ENCODE measurements at places on chromosomes 11 and 22.
A peak's percentile ranks its signal among the peaks of the same experiment; 100 is the strongest.

- DNase-seq, result no peak
Measured at GRCh38 chr11:100774132-100774531, 87.0 kb downstream of the ARHGAP42 start.

DNA sequence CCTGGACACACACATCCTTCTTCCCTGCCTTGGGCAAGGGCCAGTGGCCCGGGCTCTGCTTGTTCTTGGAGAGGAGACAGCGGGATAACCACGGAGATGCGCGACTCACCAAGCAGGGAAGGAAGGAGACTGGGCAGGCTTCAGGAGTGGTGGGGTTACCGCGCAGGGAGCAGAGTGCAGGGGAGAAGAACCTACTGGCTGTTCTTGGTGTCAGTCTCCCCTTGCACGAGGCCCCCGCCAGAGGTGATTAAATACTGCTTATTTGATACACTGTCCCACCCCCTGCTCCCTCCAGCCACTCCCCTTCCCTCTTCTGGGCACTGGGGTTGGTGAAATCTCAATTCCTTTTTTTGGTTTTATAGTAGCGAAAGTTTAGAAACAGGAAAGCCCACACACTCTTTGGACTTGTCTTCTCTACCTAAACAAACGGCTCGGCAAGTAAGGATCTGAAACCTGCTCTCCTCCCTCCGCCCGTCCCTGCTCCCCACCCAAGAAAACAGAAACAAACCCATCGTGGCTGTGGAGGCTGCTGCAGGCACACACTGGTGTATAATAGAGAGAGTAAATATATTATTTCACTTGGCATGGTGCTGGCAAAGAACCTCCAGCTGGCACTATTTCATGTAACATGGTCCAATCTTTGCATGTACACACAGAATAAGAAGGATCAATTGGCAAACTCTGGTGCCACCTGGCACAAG lies 10.8 kb downstream of the LARGE2 start:
- peak; percentile 65 for DNase-seq

DNA sequence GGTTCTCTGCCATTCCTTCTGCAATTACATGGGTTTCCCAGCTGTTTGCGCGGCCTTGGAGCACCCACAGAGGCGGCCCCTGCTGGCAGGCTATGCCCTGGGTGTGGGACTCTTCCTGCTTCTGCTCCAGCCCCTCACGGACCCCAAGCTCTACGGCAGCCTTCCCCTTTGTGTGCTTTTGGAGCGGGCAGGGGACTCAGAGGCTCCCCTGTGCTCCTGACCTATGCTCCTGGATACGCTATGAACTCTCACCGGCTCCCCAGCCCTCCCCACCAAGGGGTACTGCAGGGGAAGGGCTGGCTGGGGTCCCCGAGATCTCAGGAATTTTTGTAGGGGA lies 2.6 kb downstream of the RCE1 start:
- DNase-seq, result no peak

DNA sequence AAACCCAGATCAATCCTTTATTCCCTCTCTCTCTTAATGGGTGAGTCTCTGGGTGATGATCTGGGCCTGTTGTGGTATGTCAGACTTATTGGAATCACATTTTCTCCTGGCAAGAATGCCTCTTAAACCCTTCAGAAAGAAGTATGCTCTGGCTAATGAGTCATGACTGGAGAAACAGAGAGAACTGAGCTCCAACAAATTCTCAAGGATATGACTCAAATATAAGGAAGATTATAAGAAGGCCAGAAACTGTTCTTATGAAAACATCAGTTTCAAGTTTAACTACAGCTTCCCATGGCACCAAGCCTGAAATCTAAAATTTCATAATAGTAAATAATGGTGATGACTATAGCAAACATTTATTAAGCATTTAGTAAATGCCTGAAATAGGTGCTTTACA lies 83.9 kb downstream of the OR5AK2 start:
- DNase-seq, result no peak

GRCh38 chr11:20067665-20068064 lies 92.6 kb downstream of the DBX1 start:
- no peak for DNase-seq

GRCh38 chr11:17876827-17877226 lies 136.0 kb downstream of the SERGEF start:
- no peak for DNase-seq

DNA sequence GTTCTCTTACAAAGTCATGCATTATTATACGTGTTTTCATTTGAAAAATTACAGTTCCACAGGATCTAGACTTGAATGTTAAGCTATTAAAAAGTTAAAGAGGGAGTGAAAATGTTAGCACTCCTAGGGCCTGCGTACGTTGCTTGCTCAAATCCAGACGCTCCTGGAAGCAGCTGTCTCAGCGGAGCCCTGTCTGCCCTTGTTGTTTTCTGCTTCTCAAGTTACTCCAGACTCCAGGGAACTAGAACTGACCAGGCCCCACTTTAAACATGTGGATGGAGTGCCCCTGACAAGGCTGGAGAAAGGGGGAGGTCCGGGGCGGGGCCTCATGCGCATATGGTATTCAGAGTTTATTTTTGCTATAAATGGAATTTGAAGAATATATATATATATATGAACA lies 9.6 kb downstream of the PARVB start:
- no peak for DNase-seq

Data from GM13976 (cell line).